Right lobe of liver (tissue), 6 donors: ENCODE measurements at places on chromosomes 7 and 10.

- no peak for DNase-seq
These were observed 184.5 kb downstream of the PRKCQ start for GRCh38 chr10:6395606-6396005.

GRCh38 chr10:116829711-116830110, 19.6 kb upstream of the ENO4 start:
- no peak for DNase-seq

- DNase-seq = no peak
These were observed 9.2 kb upstream of the GIMAP5 start for GRCh38 chr7:150728011-150728410.

GRCh38 chr10:95500097-95500496, 61.1 kb downstream of the SORBS1 start:
- DNase-seq = no peak

- DNase-seq = no peak
These were observed 2.4 kb downstream of the ADRB1 start for GRCh38 chr10:114046087-114046458.

- DNase-seq = no peak
These were observed 169.6 kb downstream of the SRPK2 start for GRCh38 chr7:105218939-105219770.

- DNase-seq = no peak
These were observed 359.9 kb downstream of the GLRX3 start for GRCh38 chr10:130495891-130496636.

DNA sequence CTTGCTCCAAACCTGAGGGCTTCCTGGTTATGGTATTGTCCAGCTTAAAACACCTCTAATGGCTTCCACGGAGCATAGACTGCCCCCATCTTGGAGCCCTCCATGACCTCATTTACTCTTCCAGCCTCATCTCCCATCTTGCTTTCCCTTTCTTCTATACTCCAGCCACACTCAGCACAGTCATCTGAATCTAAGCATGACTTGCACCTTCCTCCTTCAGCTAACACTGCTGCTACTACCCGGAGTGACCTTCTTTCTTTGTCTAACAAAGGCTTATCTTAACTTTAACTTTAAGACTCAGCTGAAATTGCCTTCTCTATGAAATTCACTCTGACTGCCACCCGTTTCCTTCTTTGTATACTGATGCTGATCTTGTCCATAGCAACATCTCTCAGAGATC, 135.1 kb downstream of the FAM107B start:
- no peak for DNase-seq

DNA sequence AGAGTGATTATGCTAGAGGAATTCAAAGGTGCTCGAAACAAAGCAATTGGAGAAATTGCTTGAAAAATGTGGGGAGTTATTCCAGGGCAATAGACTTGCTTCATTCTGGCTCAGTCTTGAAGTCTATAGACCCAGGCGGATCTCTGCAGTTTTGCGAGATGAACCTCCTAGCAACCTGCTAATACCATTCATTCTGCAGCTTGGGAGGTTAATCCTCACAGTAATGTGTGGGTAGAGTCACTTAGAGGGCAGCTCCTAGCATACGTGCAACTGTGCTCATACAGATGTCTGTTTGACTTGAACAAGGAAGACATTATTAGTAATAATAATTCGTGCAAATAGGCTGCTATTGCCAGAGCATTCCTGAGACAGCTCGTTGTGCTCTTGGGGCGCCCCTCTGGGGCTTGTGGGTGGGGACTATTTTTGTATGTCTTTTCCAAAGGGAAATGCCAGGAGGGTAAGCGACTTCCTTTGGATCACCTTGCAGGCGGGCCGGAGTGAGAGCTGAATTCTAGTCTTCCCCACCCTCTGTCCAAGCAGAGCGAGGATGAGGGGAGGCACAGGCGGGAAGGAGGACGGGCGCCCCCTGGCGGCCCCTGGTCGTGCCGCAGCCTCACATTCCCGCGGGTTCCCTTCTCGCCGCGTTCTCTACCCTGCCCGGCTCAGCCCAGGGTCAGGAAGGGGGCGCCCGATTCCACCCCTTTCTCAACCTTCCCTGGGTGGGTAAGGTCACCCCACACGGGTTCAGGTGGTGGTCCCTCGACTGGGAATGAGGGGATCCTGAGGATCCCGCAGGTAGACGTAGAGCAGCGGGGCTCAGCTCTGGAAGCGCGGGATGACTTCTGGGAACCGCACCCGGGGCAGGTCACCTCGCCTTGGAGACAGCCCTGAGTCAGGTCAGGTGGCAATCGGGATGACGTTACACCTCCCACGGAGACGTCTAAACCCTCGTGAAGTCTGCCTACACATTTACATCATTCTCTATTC, 241.5 kb downstream of the PHTF2 start:
- peak; percentile 54 for DNase-seq

DNA sequence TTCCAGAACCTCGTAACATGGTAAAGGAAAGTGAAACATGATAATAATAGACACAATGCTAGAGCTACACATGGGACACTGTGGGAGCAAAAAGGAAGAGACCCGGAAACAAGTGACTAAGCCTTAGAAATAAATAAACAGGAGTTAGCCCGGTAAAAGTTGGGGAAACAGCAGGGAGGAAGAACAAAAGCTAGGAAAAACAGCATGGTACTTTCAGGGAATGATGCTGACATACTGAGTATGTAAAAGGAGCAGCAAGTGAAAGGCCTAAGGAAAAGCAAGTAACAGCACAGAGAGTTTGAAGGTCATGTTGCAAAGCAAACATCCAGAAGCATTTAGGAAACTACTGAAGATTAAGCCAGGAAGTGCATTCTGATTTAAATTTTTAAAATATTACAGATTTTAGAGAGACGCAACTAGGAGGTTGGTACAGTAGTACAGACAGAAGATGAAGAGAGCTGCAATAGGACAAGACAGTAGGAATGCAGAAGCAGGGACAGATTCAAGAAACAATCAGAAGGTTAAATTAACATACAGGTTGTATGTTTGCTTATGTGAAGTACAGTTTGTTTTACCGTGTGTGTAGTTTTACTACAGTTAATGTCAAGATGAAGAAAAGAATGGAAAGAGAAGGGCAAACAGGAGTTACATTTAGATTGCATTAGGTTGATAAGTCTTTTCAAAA, 63.7 kb downstream of the ARHGAP12 start:
- DNase-seq = no peak

DNA sequence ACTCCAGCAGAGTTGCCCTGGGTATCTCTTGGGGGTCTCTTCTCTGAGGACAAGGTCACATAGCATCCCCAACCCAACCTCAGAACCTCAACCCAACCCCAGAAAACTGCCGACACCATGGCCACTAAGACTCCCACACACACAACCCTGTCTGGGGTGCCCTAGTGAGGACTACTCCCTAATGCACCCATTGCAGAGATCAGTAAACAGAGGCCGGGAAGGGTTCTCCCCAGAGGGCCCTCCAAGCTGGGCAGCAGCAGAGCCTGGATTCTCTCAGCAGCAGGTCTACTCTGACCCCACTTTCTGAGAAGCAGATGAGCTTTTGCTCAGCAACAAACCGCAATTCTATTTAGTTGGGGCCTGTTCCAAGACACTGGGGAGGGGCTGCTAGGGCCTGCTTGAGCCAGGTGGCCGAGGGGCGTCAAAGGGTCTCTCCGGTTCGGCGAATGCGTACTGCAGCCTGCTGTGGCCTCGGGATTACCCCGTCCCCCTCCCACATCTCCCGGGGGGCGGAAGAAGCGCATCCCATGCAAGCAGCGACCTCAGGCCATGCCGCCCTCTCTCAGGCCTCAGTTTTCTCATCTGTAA, 828 bp downstream of the OGDHL start:
- DNase-seq = no peak

GRCh38 chr7:128102490-128103291, 71.5 kb upstream of the LRRC4 start:
- DNase-seq = no peak

- DNase-seq = no peak
These were observed 378.5 kb upstream of the SEMA3C start for GRCh38 chr7:81297317-81297716.

GRCh38 chr7:102103027-102103372, 183.7 kb upstream of the SH2B2 start:
- DNase-seq = no peak

GRCh38 chr7:50282813-50283605, 21.5 kb upstream of the IKZF1 start:
- DNase-seq = no peak

DNA sequence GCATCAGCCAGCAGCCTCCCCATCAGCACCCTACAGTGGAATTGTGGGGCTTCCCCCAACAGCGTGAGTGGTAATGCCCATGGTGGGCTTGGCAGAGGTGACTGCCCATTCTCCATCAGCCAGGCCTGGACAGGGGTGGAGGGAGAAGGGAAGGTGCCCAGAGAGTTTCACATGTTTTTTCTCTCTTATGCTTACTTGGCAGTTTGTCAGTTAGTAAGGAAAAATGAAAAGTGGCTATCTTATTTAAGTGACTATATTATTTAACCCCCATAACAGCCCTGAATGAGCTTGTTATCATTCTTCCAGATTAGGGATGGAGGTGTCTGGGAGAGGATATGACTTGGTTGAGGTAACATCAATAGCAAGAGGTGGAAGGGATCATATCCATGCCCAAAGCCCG, 921.7 kb downstream of the GRID1 start:
- DNase-seq = no peak

DNA sequence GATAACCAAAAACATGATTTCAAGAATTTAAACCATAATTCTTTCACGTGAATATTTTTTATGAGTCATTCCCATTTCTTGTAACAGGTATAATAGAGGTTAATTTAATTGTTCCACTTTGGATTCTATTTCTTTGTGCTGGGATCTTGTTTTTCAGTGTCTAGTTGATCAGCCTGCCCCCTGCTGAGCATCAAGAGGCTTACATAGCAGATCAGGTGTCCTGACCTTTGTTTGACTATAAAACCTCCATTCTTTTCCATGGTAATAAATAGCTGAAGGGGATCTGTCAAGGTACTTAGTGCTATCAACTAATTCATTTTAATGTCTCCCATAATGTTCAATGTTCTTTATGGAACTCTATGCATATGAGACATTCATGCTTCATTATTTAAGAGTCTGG, 4.9 kb downstream of the COL17A1 start:
- no peak for DNase-seq

DNA sequence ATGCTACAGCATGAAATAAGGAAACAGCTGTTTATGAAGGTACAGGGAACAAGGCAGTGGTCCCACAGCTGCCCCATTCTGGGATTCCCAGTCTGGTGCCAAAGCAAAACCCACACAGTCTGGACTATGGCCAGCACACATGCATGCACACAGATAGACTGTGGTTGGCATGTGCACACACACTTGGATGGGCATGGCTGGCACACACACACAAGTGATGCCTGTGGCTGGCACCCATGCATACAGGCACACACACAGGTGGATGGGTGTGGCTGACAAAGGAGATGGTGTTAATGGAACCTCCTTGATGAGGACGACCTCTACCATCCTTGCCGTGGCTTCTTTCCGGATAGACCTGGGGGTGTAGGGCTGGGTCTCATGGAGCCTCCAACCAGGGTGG, 114.0 kb upstream of the LYZL2 start:
- no peak for DNase-seq

DNA sequence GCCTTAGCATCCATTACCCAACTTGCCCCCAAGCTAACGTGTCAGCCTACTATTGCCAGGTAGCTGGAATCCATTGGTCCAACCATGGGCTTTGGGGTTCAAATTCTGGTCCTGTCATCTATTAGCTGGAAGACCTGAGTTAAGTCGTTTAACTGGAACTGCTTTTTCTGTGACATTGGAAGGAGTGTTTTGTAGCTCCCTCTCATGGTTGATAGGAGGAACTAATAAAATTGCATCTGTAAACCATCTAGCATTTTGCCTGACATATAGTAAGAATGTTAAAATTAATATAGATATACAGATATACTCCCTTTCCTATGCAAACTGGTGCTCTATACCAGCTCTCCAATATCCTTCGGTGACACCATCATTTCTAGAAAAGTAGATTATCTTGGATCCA, 23.8 kb upstream of the SLF2 start:
- no peak for DNase-seq

DNA sequence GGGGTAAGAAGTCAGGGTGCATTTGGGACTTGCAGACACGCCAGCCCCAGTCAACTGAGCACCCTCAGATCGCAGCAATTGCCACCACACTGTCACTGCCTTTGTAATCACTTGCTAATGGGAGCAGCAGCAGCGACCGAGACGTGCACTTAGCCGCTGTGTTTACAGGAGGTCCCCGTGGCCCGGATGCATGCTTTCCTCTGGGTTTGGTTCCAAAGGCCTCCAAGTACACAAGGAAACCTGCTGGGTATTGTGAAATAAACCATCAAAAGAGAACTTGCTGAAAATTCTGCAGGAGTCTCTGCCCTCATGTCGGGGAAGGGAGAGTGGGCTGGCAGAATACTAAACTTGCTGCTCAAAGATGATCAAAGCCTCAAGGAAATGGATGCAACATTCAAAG, 341.7 kb downstream of the DNAJB6 start:
- no peak for DNase-seq

GRCh38 chr10:27742195-27743011, 3.2 kb downstream of the MKX start:
- DNase-seq = peak; percentile 87

DNA sequence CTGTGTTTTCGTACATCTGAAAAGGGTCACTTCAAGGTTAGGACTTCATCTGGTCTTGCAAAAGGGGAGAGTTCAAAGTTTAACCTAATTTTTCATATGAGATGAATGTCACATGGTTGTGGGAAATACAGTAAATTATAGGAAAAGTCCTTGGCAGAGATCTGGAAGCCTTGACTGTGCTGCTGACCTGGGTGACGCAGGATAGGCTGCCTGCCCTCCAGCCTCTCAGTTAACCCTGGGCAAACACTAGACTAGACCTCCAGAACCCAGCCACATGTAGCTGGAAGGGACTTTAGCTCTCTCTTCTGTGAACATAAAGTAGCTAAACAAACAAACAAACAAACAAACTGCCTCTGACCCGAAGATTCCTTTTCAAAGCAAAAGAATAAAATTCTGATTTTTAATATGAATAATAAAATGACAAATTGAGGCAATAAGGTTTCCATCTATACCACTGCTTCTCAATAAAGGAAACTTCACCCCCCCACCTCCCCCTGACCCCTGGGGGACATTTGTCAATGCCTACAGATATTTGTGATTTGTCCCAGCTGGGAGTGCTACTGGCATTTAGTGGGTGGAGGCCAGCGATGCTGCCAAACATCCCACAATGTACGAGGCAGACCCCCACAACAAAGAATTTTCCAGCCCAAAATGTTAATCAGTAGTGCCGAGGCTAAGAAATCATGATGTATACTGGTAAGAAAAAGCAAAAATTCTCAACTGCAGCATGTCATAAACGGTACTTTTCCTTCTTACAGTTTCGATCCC, 75.2 kb upstream of the PRR15 start:
- DNase-seq = no peak

GRCh38 chr10:1411956-1412355, 325.4 kb downstream of the ADARB2 start:
- DNase-seq = peak; percentile 13

DNA sequence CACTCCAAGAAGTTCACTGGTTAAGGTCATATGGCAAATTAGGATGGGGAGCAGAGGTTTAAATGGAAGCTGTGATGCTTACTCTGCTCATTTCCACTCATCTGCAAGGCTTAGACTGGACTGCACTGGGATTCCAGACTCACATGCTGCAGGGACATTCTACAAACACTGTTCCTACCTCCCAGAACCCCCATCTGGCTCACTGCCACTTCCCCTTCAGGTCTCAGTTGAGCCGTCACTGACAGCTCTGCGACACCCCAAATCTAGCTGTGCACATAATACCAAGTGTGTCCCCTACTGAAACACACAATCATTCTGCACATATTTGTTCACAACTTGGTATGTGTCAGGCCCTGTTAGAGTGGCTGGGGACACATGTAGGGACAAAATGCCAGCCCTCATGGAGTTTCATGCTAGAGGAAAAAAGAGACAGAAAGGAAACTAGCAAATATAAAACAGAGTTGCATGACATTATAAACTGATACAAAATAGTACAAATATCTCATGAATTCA, 5.4 kb downstream of the PRKCQ start:
- no peak for DNase-seq
